ENCODE measurements at places on chromosomes 5 and 9.

GRCh38 chr5:142197098-142197497 is 88.5 kb downstream of the NDFIP1 start:
- no peak for DNase-seq

- DNase-seq: no peak
Measured at GRCh38 chr5:127987354-127988145, 96.0 kb upstream of the SLC12A2 start.

DNA sequence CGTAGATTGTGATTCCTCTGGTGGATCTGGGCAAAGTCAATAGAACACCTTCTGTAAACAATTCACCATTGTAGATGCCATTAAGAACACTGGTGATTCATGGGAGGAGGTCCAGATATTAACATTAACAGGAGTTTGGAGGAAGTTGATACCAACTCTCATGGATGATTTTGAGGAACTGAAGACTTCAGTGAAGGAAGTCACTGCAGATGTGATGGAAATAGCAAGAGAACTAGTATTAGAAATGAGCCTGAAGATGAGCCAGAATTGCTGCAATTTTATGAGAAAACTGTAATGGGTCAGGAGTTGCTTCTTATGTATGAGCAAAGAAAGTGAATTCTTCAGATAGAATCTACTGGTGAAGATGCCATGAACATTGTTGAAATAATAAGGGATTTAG is 26.9 kb downstream of the TCERG1 start:
- DNase-seq: no peak

DNA sequence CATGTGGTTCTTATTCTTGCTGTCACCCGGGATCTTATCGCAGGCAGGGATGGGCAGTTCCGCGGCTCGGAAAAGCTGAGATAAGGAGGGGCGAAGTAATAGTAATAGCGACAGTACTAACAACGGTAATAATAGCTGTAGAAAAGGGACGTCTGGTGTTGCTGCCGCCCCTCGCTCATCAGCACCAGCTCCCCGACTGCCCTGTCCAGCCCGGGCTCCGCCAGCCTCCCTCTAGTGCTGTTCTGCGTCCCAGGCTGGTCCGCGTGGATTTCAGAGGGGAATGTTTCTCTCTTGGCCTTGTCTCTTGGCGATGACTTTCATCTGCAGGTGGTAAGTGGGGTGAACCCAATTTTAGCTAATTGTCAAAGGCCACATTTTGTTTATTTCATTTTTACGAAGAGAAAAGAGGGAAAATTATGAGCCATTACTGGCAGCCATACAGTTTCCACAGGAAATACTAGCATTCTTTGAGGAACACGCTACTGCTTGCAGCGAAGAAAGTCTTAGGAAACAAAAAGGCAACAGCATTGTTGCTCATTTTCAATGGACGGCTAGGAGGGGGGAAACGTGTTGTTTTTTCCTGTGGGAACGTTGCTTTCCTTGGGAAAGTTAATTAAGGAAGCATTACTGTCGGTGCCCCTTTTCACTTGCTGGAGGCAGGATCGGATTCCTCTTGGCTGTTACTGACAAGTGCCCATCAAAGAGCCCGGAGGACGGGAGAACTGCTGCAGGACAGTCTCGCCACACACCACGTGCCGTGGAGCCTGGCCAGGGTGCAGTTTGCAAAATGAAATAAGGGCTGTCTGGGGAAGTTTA is 762 bp downstream of the SNCAIP start:
- no peak for DNase-seq

- no peak for DNase-seq
Measured at GRCh38 chr5:117800261-117800660, 1188.1 kb downstream of the DTWD2 start.

DNA sequence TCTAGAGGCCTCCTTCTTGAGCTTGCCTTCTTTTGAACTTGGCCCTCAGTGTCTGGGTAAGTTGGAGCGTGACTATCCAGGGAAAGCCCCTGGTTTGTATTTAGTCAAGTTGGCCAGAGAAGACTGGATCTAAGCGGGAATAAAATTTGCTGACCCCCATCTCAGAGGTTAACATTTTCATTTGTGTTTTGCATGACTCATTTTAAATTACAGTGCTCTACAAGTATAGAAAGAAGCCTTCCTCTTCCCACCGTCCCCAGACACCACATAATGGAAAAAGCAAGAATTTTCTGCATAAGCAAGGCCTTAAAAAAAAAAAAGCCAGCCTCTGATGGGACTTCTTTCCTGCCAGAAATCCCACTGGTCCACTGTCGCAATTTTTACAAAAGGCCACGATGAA is 27.2 kb downstream of the PIK3R1 start:
- no peak for DNase-seq

DNA sequence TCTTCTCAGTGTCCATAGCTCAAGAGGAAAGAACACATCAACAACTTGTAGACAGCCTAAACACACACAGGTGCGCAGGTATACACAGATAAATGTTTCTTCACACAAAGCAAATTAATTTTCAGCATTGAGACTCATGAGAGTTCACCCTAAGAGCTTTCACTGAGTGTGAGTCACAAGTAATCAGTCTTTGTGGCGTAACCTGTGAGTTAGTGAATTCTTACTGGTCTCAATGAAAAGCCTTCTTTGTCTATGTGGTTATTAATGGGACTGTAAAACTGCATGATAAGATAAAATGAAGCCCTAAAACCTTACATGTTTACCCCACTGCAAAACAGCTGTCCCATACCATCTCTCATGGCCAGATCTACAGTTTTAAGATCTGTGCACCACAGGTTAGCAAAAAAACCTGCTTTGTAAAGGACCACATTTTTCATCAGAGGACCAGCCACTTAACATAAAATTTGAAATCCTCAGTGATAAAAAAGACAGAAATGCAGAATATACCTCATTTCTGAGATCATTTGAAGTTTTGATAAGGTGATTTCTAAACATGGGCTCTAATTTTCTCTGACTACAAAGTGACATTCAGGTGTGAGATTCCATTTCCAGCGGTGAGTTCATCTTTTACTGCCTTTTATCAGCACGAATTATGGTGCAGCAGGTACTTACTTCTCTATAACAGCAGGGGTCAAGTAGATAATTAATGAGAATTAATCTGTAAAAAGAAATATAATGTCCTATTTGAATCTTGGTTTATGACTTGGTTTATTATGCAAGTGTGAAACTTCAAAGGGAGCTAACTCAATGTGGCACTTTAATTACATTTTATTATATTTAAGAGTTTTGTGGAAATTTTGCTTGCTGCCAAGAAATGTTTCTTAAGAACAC is 335.7 kb upstream of the PIK3R1 start:
- no peak for DNase-seq

DNA sequence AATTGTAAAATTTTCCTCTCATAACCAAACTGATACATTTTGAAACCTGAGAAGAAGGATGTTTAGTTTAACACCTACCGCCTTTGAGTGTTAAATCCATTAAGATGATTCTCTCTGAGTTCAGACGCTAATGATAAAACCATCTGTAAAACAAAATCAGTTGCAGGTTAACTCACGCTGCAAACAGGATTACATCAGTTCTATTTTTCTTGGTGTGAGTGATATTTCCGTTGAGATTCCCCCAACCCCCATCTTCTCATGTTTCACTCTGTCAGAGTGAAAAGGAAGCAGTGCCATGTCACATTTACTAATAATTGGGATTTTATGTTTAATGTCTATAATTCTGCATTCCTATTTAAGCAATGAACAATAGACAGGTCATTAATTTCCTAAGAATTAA is 146.5 kb downstream of the FANCC start:
- no peak for DNase-seq

DNA sequence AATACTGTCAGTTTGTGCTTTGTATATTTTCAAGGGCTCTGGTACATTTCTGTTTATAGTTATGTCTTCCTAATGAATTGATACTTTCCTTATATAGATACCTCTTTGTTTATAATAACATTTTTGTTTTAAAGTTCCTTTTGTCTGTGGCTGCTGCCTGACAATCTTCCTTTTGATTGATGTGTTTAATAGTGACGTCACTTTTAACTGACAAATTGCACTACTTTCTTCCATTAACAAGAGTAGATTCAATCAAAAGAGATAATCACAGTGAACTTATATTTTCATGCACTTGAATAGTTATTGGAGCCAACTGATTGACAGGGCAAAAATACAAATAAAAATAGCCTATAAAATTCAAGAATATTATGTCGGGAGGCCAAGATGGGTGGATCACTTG is 371.7 kb downstream of the ANXA1 start:
- DNase-seq: no peak

GRCh38 chr5:123554601-123555000 is 42.6 kb downstream of the CSNK1G3 start:
- no peak for DNase-seq

DNA sequence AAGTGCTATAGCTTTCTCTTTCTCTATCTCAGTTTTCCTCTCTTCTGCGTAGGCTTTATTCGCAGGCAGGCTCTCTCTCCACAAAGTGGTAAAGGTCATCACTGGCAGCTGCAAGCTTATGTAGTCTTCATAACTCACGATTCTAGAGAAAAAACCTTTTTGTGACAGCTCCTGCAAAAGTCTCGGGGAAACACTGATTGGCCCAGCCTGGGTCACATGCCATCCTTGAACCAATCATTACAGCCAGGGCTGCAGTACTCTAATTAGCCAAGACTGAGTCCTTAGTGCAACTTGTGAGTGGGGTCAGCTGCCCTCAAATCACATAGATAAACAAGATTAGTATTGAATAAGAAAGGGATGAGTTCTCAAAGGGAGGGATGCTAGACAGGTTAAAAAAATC is 18.3 kb upstream of the FRMPD1 start:
- no peak for DNase-seq

- no peak for DNase-seq
Measured at GRCh38 chr9:110874963-110875674, 163.2 kb downstream of the LPAR1 start.

- DNase-seq: no peak
Measured at GRCh38 chr9:98229620-98230019, 25.8 kb downstream of the TBC1D2 start.

GRCh38 chr9:132555528-132555927 is 26.9 kb upstream of the BARHL1 start:
- no peak for DNase-seq

DNA sequence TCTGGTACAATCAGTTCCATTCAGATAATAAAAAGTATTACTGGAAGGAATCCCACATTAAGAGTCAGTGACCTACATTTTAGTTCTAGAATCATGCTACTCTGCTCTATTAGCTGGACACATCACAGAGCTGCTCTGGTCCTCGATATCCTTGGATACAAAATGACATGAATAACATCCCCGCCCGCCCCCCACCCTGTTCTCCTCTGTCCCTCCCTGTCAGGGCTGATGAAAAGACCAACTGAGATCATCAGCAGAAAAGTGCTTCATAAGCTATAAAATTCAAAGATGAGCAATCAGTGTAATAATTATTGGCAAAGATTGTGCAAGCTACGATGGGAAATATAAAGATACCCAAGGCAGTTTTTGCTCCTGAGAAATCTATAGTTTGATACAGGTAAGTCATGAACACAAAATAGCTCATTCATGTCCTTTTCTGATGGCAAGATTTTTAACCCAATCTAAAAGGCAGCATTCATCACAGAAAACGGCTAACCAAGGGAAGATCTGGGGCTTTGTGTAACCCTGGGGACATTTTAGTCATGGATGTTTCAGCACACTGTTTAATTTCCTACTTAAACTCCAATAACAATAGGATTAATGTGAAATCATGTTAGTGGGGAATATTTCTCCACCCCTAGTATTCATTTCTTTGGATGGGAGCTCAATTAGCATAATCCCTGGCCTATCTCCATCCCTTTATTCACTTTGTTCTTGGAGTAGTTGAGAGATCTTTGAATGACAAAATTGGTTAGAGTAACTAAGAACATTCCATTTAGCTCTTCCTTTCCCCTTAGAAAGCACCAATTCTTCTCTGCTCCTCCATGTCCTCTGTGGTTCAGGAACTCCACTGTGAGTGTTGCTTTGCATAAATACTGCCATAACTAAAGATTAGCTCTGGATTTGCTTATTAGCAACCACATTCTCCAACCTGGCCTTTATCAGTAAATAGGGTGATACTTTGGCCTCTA is 459.4 kb upstream of the GRIA1 start:
- no peak for DNase-seq

DNA sequence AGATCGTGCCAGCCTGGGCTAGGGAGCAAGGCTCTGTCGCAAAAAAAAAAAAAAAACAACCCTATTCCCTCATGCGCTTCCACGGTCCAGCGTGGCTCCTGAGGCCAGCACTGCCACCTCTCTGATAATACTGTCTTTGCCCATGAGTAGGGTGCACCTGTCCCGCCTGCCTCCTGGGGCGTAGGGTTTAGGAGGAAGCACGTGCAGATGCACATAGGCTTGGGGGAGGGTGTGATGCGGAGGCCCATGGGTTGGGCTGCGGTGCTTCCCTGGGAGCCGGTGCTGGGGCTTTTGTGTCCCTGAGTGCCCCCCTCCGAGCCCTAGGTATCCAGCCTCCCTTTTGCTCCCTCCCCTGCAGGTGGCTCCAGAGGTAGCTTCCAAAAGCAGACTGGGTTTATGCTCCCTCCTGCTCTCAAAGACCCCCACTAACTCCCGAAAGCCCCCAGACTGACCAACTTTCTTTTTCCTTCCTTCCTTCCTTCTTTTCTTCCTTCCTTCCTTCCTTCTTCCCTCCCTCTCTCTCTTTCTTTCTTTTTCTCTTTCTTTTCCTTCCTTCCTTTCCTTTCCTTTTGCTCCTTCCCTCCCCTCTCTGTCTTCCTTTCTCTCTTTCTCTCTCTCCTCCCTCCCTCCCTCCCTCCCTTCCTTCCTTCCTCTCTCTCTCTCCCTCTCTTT is 12.8 kb downstream of the FGFR4 start:
- DNase-seq: no peak

DNA sequence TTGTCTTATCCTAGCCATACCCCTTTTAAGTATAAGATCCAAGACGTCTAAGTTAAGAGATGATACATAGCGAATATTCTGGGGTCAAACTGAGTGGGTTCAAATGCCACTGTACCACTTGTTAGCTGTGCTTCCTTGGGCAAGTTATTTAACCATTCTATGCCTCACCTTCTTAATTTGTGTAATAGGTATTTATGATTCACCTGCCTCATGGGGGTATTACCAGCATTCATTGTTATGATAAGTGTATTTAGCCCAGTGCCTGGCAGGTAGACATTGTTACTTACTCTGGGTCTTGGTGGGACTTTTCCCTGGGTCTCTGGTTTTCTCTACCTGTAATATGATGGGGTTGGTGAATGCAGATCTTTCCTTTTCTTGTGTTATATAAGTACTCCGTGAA is 3.8 kb downstream of the LARP1 start:
- no peak for DNase-seq

DNA sequence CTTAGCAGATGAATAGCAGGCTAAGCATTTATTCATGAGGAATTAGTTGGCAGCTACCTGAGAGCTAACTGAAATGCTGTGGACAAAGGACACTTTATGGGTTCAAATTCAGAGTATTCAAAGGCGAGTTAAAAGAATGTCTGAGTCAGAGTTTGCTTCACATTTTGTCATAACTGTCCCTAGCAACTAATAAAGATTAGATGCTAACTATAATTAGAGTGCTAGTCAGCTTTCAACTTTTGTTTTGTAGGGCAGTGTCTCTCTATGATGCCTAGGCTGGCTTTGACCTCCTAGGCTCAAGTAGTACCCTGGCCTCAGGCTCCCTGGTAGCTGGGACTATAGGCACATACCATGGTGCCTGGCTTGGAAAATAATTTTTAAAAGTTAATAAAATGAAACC is 4.6 kb downstream of the SMC5 start:
- DNase-seq: no peak

- no peak for DNase-seq
Measured at GRCh38 chr9:128082151-128082550, 14.1 kb downstream of the SLC25A25 start.

Measured in stimulated activated CD8-positive, alpha-beta memory T cell treated with anti-CD3 and anti-CD28 coated beads, Interleukin-2, amount 100 ng/mL, for 48 hours (primary cell).